ENCODE measurements at places on chromosomes 13 and 19.

DNA sequence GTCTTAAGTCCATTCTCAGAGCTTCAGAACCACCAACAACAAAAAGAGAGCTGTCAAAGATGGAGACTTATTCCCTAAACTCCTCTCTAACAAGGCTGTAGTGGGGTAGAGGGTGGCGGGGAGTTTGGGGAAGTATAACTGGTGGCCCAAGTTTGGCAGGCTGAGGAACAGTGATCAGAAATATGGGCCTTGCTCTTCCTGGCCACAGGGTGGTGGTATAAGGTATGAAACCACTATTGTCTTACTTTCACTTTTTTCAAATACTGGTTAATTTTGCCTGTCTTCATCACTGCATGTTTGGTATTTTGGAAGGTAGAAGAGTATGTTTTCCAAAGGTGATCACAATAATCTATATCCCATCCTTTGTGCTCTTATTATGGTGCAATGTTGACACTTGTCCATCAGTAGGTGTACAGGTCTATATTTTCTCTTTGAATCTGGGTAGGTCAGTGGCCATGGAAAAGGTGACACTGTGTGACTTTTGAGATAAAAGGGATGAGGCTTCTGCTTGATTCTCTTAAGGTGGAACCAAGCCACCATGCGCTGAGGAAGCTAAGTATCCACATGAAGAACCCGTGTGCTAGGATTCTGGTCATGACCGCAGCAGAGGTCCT lies 23.2 kb upstream of the GPC5 start:
- no peak for DNase-seq

GRCh38 chr19:54422136-54422535 lies 6.9 kb downstream of the TTYH1 start:
- no peak for DNase-seq

DNA sequence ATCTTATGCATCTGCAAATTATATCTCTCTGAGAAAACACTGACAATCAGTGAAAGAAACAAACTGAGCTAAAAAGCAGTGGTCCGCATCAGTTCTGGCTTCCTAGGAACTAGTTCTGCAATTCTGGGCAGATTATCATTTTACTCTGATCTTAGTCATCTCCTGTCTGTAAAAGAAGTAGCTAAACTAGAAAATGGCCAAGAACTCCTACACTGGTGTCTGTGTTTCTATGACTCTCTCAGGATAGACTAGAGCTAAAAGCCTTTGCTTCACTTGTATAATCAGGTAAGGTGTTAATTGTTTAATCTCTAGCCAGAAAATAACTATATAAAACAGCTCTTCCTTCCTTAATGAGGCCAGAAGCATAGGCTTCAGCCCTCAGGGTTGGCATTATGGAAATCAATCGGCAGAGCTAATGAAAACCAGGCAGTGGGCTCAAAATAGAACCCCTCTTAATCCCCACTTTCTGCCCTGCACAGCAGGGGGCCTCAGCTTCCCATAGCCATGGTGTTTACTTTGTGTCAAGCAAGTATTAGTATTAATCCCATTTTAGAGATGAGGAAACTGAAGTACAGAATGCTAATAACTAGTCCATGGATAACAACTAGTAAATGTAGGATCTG lies 459.2 kb downstream of the FGF14 start:
- DNase-seq = no peak

DNA sequence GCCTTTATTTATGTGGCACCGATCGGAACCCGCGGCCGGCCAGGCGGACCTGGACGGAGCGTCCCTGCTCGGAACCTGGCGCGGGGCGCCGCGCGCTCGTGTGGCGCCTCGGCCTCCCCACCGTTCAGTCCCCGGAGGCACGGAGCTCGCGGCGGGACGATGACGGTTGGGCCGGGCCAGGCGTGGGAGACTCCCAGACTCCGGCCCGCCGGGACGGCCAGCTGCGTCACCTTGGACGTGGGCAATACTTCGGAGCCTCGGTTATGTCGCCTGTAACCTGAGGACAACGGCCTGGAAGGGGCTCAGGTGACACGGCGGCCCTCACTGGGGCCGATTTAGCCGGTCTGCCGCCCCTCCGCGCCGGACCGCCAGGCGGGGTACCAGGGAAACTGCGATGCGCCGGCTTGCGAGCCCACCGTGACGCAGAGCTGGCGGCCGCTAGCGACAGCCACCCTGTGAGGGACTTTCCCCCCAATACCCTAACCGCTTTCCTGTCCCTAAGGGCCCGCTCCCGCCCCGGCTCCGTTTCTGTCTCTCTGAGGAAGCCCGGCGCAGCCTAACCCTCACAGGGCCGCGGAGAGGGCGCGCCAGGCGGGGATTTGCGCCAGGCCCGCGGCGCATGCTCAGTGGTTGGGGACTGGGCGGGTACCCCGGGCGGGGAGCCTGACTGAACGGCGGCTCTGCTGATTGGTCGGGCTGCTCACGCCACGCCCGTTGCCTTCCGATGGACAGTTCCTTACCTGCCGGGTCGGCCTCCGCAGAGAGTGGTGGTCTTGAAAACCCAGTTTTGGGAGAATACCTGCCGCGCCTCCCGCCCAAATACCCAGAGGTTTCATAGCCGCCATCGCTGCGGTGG lies 109.5 kb upstream of the DOCK9 start:
- peak; percentile 93 for DNase-seq

DNA sequence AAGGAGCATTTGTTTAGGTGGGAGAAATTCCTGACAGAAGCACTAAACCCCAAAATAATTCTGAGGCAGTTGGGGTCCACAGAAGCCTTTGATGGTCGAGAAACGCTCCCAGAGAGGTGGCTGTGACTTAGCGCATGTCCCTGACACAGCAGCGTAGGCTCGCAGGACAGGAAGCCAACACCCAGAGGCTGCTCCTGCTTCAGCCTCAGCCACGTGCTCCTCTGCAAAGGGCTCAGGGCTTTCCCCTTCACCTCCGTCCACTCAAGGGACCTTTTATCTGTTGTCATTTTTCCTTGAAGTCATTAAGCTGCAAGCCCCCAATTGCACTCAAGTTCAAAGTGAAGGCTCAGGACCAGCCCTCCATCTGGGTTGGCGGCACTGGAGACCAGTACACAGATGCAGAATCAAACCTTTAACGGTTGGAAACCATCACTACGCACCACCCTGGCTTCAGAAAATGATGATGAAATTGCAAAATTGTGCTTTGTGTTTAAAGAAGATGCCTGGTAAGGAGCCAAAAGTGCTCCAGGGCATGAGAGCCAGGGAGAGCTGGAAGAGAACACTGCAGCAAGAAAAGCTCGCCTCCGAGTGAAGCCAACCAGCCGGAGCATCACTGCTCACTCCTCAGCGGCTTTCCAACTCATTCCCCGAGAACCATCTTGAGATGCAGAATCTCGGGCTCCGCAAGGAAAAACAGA lies 219.6 kb downstream of the RAP2A start:
- DNase-seq = no peak
